ENCODE measurements at places on chromosomes 16 and 17.

- no peak for DNase-seq
These were observed 1.5 kb downstream of the MINK1 start for GRCh38 chr17:4834681-4835020.

GRCh38 chr17:55699181-55699860, 23.3 kb downstream of the TMEM100 start:
- no peak for DNase-seq

DNA sequence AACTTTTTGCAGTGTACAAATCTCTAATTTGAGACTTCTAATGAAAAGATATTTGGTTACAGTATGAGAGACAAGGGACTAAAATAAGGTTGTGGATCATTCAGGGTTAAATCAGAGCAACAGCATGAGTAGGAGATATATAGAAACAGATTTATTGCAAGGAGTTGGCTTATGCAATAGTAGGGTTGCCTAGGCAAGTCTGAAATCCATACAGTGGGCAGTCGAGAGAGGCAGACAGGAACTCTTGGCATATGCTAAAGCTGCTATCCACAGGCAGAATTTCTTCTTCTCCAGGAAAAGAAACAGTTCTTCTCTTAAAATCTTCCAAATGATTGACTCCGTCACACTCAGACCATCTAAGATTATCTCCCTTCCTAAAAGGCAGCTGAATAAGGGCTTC, 500.8 kb downstream of the MAF start:
- no peak for DNase-seq

DNA sequence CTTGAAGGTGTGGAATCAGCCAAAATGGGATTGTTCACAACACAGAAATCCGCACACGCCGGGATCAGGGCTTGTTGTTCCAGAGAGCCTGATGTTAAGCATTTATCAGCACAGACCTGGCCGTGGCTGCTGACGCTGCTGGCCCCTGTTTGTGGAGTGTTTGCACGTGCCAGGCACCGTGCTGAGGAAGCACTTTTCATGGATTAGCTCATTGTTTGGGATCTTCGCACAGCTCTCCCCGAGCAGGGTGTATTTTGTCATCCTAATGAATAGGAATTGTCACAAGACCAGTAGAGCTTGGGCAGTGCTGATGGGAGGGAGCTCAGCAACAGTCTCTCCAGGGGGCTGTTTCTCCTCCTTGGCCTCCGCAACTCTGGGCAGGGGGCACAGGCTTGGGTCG, 160.4 kb upstream of the PLCG2 start:
- no peak for DNase-seq

- no peak for DNase-seq
These were observed 265.9 kb downstream of the SLC39A11 start for GRCh38 chr17:72826602-72827001.

GRCh38 chr16:12252616-12253015, 276.1 kb downstream of the SNX29 start:
- no peak for DNase-seq

DNA sequence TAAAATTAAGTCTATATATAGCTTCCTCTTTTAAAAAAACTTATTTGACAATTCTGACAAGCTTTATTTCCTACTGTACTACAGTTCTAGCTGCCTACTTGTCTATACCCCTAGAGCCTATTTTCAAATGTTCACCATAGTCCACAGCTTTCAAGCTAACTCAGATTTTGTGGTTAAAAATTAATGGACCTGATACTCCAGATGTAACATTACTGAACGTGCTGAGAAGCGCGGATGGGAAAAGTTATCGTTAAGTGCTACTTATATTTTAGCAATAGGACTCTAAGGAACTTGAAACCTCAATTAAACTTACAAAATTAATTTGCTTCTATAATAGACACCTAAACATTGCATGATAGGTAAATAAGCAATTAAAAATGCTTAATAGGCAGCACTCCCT, 31.2 kb downstream of the GNA13 start:
- no peak for DNase-seq
